ENCODE measurements at places on chromosomes 4 and X.

DNA sequence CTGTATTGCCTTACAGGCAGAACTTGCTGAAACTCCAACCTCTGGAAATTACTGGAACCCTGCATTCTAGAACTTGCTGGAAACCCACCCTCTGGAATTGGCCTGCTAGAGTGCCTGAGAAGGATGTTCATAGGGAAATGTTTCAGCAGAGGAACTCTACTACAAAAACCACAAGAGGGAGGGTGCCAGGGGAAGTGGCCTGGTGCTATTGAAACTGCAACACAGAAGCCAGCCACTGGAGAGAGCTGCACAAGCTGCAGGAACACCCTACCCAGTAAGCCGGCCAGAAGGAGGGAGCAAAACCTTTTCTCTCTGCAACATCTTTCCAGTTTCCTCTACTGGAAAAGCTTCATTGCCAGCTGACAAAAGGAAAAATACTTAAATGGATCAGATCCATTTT is 2.5 kb upstream of the BRWD3 start:
- DNase-seq, result no peak

- DNase-seq, result no peak
These were observed 302.4 kb upstream of the TACR3 start for GRCh38 chr4:104022226-104022625.

DNA sequence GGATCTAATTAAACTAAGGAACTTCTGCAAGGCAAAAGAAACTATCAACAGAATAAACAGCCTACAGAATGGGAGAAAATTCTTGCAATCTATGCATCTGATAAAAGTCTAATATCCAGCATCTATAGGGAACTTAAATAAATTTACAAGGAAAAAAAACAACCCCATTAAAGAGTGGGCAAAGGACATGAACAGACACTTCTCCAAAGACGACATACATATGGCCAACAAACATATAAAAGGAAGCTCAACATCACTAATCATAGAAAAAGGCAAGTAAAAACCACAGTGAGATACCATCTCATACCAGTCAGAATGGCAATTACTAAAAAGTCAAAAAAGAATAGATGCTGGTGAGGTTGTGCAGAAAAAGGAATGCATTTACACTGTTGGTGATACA is 134.8 kb upstream of the PAQR3 start:
- DNase-seq, result no peak

GRCh38 chr4:149116806-149117205 is 674.6 kb upstream of the NR3C2 start:
- DNase-seq, result no peak

DNA sequence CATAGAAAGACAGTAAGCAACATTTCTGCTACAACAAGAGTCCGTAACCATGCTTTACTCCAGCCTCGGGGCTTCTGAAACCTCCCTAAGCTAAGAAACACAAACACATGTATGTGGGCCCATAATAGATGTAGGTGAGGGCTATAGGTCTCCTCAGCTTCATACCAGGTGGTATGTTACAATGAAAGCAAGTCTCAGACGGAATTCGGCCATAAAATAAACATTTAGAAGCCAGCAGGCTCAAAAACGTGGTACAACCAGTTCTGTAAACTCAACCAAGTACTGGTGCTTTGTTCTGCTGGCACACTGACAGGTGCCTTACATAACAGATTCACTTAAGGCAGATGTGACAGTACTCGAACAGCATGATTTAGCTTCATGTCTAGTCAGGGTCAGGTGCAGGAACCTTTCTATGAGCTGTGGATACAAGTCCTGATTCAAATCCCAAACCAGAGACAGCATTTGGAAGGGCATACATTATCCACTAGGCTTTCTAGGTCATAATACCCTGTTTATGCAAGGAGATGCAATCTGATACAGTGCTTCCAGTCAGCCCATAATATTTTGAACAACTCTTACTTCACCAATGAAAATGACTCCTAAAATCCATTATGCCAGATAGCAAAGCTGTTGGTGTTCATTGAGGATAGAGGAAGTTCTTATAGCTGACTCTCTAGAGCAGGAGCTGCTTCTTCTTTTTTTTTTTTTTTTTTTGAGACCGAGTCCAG is 113.8 kb upstream of the ENPP6 start:
- no peak for DNase-seq

GRCh38 chrX:47112316-47112954 is 32.1 kb downstream of the NDUFB11 start:
- DNase-seq, result no peak

- DNase-seq, result no peak
These were observed 556.4 kb upstream of the CPEB2 start for GRCh38 chr4:14445882-14446281.

- DNase-seq, result no peak
These were observed 170.1 kb downstream of the WDFY3 start for GRCh38 chr4:84796394-84796793.

DNA sequence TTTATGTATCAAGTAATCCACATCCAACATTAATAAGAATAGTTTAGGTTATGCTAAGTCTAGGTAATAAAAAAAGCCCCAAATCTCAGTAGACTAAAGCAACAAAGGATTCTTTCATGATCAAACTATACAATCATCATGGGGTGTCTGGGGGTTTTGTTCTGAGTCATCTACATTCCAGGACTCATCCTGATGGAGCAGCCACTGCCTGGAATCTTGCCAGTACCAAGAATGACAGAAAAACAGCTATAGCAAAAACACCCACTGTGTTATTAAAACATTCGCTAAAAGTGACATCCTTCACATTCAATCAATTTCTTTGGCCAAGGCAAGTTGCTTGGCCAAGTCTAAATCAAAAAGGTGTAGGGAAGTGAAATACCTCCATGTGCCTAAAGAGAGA is 3.9 kb upstream of the ARHGEF38 start:
- no peak for DNase-seq

DNA sequence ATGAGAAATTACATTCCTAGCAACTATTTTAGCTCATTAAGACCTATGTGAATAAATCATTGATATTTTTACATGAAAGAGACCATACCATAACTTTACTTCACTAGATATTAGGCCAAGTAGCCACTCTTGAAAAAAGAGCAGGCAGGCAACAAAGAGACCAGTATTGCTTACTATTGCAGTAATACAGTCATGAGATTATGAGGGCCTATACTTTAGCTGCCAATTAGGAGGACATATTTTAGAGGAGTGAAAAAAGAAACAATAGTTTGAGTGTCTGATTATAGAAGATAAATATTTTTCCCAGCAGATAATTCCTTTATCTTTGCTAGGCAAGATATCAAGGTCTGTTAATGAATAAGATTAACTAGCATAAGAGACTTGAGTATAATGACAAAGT is 739.0 kb downstream of the GRID2 start:
- DNase-seq, result no peak

- no peak for DNase-seq
These were observed 64.7 kb downstream of the ANTXR2 start for GRCh38 chr4:80008351-80008750.

DNA sequence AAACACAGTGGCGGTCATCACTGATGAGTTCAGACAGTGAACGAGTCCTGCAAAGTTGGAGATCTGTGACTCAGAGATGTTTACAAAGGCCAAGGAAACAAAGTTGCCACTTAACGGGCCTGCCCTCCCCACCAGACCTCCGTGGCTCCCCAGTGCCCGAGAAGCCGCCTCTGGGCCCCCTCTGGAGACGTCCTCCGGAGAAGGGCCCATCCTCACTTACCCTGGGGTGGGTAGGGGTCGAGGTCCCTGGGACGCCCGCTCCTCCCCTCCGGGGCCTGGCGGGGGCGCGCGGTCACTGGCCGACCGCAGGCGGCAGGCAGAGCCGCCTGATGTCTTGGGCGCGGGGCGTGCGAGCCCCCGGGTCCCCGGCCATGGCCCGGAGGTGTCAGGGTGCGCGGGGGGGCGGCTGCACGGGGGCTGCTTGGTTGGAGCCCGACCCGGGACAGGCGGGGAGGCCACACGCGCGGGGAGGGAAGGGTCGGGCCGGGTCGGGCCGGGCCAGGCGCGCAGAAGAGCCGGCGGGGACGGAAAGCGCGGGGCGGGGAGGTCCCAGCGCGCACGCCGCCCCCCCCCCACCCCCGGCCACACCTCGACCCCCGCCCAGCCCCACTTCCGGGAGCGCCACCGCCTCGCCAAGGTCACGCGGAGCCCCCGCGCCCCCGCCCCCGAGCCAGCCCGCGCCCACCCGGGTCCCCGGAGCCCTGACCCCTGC is 529 bp downstream of the DHRSX start:
- no peak for DNase-seq

DNA sequence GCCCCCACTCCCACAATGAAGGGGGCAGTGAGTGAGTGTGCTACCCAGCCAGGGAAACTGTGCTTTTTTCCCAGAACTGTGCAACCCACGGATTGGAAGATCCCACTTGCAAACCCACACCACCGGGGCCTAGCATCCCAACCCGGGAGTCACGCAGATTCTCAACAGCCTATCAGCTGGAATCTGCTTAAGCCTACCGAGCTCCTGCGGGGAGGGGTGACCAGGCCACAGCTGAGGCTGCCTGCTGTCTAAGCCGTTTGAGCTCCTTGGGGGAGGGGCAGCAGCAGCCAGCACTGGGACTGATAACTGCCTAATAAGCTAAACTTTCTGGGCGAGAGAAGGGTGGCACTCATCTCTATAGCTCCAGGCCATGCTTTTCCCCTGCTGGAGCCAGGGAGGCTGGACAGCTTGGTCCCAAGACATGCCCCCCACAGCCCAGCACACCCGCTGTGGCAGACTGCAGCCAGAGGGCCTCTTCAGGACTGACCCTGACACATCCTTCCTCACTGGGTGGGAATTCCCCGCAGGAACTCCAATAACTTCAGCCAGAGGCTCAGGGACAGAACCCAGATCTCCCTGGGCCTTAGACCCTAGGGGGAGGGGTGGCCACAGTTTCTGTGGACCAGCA is 161.3 kb upstream of the MAGEB18 start:
- no peak for DNase-seq

DNA sequence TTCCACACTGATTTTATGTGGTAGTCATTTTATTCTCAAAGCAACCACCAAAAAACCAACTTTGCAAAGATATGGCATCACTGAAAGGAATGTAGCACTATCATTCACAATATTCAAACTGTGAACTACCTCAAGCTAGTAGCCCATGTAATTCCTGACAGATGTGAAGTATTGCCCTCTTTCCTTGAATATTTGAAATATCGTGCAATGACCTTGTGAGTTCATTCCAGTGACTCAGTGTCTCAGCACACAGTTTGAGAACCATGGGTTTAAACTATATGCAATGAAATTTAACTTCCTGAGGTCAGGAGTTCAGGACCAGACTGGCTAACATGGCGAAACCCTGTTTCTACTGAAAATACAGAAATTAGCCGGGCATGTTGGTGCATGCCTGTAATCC is 20.9 kb upstream of the IQCM start:
- no peak for DNase-seq

- no peak for DNase-seq
These were observed 69.4 kb downstream of the RWDD4 start for GRCh38 chr4:183589461-183590099.

- DNase-seq, result no peak
These were observed 17.8 kb downstream of the TRIM2 start for GRCh38 chr4:153221783-153222706.

GRCh38 chr4:144985014-144985413 is 113.0 kb downstream of the ANAPC10 start:
- no peak for DNase-seq

DNA sequence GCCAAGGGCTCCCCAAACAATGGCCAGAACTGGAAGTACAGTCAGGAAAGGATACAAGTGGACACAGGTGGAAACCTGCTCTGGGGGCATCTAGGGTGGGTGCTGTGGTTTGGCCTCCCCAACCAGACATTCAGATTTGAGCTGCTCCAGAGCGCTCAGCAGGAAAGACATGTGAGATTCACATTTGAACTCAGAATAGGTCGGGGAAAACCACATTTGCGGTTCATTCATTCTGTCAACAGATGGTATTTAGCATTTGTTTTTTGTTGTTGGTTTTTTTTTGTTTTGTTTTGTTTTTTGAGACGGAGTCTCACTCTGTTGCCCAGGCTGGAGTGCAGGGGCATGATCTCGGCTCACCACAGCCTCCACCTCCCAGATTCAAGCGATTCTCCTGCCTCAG is 44.0 kb downstream of the STEEP1 start:
- DNase-seq, result no peak

DNA sequence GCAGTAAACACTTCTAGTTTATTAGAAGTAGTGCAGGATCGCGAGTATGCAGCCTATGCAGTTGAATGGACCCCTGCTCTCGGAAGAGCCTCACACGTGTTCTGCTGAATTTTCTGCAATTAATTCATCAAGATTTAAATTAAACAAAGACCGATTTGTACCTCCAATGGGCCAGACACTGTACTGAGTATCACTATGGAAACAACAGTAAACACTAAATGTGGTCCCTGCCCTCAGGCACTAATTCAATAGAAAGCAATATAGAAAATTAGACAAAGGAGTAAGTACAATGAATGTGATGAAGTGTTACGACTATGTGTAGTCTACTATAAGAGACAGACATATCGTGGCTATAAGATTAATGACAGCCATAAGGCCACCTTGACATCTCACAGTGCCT is 740.3 kb upstream of the FRG1 start:
- DNase-seq, result no peak

GRCh38 chrX:152137771-152138387 is 498 bp downstream of the MAGEA10 start:
- DNase-seq, result no peak

DNA sequence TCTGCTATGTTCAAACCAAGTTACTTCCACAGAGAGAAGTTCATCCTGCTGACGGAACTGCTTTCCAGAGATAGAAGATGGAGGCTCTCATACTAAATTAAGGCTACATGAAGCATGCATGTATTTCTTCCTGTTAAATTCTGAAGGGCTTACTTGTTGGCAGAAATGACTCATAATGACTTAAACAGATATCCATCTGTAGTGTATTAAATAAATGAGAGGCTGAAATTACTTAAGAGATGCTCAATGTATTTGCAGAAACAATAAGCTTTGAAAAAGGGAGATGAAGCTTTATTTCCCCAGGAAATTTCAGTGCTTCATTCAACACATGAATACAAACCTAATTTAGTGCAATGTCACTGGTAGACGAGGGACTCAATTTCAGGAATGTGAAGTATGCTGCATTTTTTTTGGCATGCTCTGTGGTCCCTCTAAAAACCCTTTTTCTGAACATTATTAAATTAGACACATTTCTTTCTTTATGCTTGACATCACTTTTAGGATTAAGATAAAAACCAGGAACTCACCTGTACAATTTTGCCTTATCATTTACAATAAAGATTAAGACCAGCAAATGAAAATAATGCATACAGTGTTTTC is 759.1 kb upstream of the POU3F4 start:
- DNase-seq, result no peak

GRCh38 chr4:65599340-65599739 is 70.9 kb downstream of the EPHA5 start:
- no peak for DNase-seq

DNA sequence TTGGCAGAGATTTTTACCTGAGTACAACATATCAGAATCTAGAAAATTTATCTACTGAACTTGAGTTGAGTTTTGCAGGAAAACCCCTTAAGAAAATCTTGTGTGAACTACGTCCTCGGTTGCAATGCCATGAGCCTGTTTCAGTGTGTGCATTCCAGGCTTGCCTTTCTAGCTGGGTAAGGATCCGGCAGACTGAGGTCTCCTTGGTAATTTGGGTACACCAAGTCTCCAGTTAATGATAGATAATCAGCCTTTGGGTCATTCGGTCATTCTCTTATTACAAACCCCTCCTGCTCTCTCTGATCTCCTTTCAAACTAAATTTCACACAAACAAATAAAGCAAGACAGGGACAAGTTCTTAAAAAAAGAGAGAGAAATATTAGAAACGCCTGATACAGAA is 5.9 kb upstream of the HAND2 start:
- DNase-seq, result no peak

GRCh38 chrX:27600686-27601085 is 10.5 kb downstream of the DCAF8L2 start:
- DNase-seq, result no peak

- peak; percentile 7 for DNase-seq
These were observed 2.0 kb upstream of the SPP1 start for GRCh38 chr4:87973283-87974169.

Measured in activated CD8-positive, alpha-beta memory T cell treated with anti-CD3 and anti-CD28 coated beads for 1 hour (primary cell).